ENCODE measurements at places on chromosomes 3 and 15. TPM values are rescaled to one million over a fixed set of nuclear protein-coding genes. Genes with fewer than 3 reads are reported as not detected.

DNA sequence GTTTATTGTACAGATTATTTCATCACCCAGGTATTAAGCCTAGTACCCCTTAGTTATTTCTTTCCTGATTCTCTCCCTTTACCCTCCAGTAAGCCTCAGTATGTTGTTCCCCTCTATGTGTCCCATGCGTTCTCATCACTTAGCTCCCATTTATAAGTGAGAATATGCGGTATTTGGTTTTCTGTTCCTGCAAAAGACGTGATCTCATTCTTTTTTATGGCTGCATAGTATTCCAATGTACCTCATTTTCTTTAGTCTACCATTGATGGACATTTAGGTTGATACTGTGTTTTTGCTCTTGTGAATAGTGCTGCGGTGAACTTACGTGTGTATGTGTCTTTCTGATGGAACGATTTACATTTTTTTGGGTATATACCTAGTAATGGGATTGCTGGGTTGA is 36.7 kb downstream of the CEP63 start:
- no peak for DNase-seq

Gene SPPL2A
- 348 TPM for total RNA-seq

Gene PIERCE2
- total RNA-seq, result 5.3 TPM

Gene CCDC39
- total RNA-seq, result not detected

DNA sequence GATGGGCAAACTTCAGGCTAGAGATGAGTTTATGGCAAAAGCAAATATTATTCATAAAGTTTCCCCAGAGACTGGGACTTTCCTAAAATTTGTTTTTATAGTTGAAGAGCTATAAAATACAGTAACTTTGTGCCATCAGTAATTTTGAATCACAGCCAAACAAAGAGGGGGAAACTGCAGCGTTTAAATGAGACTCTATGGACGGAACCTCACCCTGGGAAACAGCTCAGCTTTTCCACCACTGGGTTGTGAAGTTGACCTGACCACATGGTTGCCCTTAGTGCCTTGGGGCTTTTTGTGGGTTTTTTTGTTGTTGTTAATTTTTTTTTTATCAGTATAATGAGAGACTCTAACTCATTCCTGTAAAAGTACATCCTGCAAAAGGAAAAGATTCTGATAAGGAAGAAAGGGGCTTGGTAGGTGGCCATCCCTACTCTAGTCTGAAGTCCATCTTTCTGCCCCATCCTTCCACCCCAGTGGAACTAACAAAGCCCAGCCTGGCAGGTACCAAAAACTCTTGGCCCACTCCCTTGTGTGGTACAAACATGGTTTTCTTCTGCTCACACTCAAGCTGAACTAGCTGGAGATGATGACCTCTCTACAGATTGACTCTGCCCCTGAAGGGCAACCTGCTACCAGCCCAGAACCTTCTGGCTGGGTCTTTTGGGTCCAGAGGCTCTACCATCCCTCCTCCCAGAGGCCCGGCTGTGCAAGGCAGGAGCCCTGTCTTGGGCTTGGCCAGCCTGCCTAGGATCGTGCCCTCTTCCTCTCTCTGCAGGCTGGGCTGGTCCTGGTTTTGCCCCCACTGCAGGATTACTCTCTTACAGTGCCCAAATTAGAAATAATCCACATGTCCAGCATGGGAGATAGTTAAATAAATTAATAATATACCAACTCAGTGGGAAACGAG is 41.2 kb downstream of the RLBP1 start:
- DNase-seq, result no peak

GRCh38 chr3:50551681-50552435 is 15.7 kb downstream of the C3orf18 start:
- no peak for DNase-seq

Gene DUOXA2
- 4.9 TPM for total RNA-seq

GRCh38 chr15:68551296-68551635 is 27.5 kb upstream of the CORO2B start:
- DNase-seq, result no peak

Gene CPLX3
- not detected for total RNA-seq

DNA sequence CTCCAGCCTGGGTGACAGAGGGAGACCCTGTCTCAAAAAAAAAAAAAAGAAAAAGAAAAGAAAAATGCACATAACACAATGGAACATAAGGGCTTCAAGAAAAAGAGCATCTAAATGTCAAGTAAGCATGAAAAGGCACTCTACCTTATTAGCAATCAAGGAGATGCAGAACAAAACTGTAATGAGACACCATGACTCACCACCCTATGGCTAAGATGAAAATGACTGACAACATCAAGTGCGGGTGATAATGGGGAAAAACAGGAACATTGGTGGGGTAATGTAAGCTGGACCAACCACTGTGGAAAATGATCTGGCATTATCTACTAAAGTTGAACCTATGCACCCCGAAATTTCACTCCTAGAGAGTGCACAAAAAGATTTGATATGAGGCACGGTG is 19.6 kb upstream of the NSMCE3 start:
- no peak for DNase-seq

- no peak for DNase-seq
Observed at GRCh38 chr3:115657168-115657567, 33.9 kb downstream of the GAP43 start.

GRCh38 chr15:92076541-92076940 is 223.0 kb downstream of the SLCO3A1 start:
- DNase-seq, result no peak

GRCh38 chr3:168591587-168591986 is 495.9 kb upstream of the GOLIM4 start:
- DNase-seq, result no peak

GRCh38 chr15:80461356-80462095 is 57.3 kb downstream of the ARNT2 start:
- DNase-seq, result peak; percentile 13

- DNase-seq, result no peak
Observed at GRCh38 chr3:137687181-137687879, 76.8 kb upstream of the SOX14 start.

GRCh38 chr3:166877971-166878370 is 502.1 kb downstream of the ZBBX start:
- no peak for DNase-seq

DNA sequence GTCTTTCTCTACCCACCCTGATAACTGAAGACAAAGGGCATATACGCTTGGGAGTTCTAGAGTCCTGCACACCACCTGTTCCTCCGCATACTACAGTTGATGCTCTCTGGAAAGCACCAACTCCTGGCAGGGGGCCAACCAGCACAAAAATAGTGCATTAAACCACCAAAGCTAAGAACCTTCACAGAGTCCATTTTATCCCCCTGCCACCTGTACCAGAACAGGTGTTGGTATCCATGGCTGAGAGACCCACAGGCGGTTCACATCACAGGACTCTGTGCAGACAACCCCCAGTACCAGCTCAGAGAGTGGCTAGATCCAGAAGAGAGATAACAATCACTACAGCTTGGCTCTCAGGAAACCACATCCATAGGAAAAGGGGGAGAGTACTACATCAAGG is 114.4 kb upstream of the POU1F1 start:
- DNase-seq, result no peak

Gene CPN2
- total RNA-seq, result not detected

DNA sequence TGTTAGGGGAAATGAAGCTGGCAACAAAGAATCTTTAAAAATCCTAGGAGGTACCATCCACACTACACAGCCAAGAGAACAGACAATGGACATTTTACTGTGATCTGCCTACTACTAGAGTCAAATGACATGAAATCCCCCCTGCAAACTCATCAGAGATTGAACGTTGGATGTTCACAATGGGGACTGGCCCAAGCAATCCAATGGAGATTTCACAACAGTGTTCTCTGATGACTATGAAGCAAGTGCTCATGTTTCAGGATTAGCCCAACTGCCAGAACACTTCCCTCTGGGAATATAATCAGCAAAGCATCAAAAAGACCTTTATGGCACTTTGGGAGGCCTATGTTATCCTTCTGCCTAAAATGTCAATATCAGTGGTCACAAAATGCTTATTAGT is 97.8 kb downstream of the IGSF11 start:
- no peak for DNase-seq

Gene EPHB3
- 32.9 TPM for total RNA-seq

DNA sequence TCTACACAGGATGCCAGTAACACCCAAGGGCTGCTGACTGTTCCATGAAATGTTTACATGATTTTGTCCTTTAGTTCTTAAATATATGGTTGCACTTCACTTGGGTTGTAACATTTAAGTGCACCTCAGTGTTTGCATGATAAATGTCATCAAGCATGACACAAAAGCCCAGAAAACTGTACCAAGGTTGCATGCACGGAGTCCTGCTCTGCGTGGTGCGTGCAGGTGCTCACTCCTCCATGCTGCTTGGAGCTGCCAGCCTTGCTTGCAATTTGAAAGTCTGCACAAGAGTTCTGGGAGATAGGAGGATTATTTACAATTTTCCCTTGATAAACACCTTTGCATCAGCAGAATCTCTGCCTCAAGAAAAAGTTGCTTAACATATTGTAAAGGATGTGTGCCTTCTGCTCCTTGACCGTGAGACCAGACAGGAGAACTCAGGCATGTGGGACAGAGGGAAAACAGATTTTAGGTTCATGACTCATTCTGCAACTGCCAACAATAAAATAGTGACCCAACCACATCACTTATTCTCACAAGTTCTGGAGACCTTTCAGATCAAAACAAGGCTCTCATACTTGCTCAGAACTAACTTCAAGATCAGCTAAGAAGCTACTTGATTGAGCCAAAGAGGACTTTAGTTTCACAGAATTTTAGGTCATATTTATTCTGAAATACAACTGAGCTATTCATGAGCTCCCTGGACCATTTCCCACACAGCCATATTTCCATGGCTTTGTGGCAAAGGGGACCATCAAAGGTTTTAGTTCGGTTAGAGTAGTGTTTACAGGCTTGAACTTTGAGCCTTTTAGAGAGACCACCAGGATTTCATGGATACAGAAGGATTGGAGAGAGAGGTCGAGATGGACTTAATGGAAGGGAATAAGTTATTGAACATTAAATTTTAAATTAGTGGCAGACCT is 128.4 kb upstream of the ZBED2 start:
- DNase-seq, result no peak

Gene MFSD1
- 60.8 TPM for total RNA-seq
